NCI-H460 (cell line): ENCODE measurements at places on chromosomes 3 and 15. TPM values are rescaled to one million over a fixed set of nuclear protein-coding genes. Genes with fewer than 3 reads are reported as not detected.

The CDC25A gene
- total RNA-seq = 10.3 and 12.6 TPM in 2 replicates

The CORO2B gene
- not detected in 2 replicates for total RNA-seq

The SNTN gene
- total RNA-seq = not detected in 2 replicates

The PLAAT1 gene
- 2.2 and 3.7 TPM in 2 replicates for total RNA-seq

The TUSC7 gene
- total RNA-seq = not detected in 2 replicates

The CFAP91 gene
- not detected in 2 replicates for total RNA-seq

The ACP3 gene
- 0.50 and 0.78 TPM in 2 replicates for total RNA-seq

The DOCK3 gene
- 1.9 and 2.2 TPM in 2 replicates for total RNA-seq

The MOBP gene
- not detected in 2 replicates for total RNA-seq

The SPINT1 gene
- total RNA-seq = 1.7 and 2.4 TPM in 2 replicates

The MKRN3 gene
- total RNA-seq = not detected in 2 replicates

The FAM219B gene
- 41.3 and 41.9 TPM in 2 replicates for total RNA-seq

The SH2D7 gene
- not detected in 2 replicates for total RNA-seq

The DNAJA4 gene
- total RNA-seq = 0.12 TPM in 1 of 2 replicates, not detected in the other

The RFTN1 gene
- 0.15 and 0.89 TPM in 2 replicates for total RNA-seq

The SLC24A5 gene
- not detected in 2 replicates for total RNA-seq
